ENCODE measurements at places on chromosomes 5 and 9.

GRCh38 chr5:91313757-91314673 is 69.1 kb downstream of the ARRDC3 start:
- DNase-seq, result peak; percentile 27

GRCh38 chr5:2018390-2018724 is 135.6 kb upstream of the IRX4 start:
- no peak for DNase-seq

- DNase-seq, result no peak
These were observed 213.3 kb downstream of the MAN2A1 start for GRCh38 chr5:109903061-109903460.

DNA sequence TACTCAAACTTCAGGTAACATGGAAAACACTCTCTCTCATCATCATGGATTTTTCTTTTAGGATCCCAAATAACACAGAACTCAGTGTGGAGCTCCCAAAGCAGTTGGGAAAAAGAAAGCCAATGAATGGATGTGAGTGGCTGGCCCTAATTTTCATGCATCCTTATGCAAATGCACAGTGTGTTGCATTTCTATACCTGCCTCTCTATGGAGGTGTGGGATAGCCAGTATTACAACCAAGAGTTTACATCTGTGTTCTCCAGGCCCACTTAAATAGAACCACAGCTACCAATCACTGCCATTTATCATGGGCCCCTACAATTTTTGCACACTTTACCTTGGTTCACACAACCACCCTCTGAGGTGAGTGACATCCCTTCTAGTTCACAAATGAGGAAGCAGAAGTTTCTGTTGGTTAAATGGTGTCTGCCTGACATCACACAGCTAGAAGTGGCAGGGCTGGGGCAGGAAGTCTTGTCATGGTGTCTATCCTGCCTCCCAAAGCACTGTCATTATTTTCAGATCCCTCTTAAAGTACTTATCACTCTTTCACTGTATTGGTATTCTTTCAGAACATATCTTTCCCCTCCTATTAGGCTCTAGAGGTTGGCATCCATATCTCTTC is 17.3 kb downstream of the MAMDC2 start:
- no peak for DNase-seq

DNA sequence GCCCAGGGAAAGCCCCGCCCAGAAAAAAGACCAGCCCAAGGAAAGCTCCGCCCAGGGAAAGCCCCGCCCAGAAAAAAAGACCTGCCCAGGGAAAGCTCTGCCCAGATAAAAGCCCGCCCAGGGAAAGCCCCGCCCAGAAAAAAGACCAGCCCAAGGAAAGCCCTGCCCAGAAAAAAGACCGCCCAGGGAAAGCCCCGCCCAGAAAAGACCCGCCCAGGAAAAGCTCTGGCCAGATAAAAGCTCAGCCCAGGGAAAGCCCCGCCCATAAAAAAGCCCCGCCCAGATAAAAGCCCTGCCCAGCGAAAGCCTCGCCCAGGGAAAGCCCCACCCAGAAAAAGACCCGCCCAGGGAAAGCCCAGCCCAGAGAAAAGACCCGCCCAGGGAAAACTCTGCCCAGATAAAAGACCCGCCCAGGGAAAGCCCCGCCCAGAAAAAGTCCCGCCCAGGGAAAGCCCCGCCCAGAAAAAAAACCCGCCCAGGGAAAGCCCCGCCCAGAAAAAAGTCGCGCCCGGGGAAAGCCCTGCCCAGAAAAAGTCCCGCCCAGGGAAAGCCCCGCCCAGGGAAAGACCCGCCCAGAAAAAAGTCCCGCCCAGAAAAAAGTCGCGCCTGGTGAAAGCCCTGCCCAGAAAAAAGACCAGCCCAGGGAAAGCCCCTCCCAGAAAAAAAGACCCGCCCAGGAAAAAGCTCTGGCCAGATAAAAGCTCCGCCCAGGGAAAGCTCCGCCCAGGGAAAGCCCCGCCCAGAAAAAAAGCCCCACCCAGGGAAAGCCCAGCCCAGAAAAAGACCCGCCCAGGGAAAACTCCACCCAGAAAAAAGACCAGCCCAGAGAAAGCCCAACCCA is 11.9 kb downstream of the GRIN1 start:
- DNase-seq, result no peak

DNA sequence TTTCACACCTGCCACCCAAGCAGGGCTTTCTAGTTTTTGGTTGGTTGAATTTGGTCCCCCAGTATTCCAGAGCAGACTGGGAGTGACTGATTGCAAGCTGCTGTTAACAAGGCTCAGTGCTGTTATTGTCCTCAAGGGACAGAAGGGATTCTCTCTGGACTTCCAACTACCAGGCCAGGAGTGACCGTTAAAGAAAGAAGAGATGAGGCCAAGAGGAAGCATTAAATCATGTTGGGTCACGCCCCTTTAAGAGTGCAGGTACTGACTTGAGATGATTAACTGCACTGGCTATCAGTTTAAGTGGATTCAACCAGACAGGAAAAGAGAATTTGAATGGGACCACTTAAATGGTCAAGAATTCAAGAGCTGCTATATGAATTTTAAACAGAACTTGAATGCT is 220.8 kb upstream of the PCSK5 start:
- DNase-seq, result no peak

GRCh38 chr5:14267166-14267838 is 124.2 kb downstream of the TRIO start:
- DNase-seq, result no peak

GRCh38 chr9:27426511-27427271 is 97.4 kb upstream of the IFNK start:
- no peak for DNase-seq

DNA sequence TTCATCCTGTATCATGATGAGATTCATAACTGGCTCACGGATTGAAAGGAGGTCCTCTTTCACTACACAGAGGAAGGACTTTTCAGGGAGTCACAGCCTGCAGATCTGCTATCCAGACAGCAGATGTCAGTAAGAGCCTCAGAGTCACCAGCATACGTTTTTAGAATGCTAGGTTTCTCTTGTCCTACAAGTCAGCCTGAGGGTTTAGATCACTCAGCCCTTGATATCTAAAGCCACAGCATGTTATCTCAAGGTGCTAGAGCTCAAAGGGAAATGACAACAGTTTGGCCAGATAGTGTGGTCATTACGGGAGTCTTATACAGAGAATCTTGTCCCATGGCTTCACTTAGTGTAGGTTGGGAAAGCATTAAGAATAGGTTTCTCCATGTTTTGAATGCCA is 30.9 kb upstream of the SLC46A2 start:
- no peak for DNase-seq

GRCh38 chr5:56088967-56089829 is 94.4 kb upstream of the IL6ST start:
- DNase-seq, result no peak

DNA sequence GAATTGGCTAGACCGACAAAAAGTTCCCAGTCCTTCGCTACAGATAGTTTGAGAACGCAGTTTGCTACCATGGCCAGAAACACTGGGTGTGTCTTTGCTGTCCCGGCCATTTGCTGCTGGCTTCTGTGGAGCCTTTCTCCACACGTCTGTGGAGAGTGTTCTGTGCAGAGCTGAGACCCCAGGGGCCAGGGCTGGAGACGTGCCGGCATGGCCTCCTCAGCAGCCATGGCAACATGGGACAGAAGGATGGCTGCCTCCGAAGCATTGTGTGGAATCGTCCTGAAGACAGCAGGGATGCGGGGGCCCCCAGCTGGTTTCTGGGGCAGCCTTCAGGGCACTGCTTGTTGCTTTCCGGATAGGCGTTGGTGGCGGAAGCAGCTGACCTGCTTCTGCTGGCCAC is 142.8 kb downstream of the GADD45G start:
- no peak for DNase-seq

- DNase-seq, result no peak
These were observed 56.0 kb upstream of the RARS1 start for GRCh38 chr5:168430296-168430695.

GRCh38 chr5:130762031-130762430 is 403.0 kb downstream of the HINT1 start:
- DNase-seq, result no peak

- DNase-seq, result no peak
These were observed 9.5 kb downstream of the SLC35A4 start for GRCh38 chr5:140574165-140574564.

DNA sequence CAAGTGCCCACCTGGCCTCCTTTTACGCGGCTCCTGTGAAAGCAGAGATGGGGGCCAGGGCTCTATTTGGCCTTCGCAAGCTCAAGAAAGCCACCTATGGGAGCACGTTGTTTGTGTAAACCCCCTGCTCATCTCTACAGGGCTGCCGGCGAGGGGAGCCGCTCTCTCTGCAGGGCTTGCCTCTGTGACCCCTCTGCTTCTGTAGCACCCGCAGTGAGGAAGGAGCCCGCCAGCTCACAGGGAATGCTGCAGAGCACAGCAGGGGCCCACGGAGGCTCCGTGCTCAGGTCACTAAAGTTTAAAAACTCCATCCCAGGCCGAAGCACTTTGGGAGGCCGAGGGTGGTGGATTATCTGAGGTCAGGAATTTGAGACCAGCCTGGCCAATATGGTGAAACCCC is 376.8 kb downstream of the IRX2 start:
- no peak for DNase-seq

DNA sequence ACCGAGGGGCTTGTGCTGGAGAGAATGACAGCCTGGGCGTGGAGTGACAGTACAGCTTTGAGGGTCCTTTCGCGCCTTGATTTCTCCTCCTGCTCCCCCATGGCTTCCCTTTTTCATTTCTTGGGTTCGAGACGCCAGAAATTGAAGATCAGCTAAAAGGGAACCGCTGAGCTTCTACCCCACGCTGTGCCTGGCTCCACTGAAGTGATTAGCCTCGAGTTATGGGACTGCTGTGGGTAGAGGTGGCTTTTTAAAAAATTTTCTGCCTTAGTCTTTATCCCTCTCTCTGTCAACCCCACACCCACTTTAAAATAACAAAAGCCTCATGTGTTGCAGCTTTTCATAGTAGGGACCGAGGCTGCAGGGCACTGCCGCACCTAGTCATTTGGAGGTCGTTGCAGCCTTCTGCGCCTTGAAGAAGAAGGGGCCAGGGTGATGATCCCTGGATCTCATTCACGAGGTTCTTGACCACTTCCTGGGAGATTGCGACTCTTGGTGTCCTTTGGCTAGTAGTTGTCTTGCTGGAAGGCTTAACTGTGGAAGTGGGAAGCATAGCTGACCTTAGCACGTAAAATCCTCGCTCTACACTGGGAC is 603 bp downstream of the PPIP5K2 start:
- DNase-seq, result no peak

GRCh38 chr5:80282054-80282453 is 26.2 kb upstream of the SERINC5 start:
- no peak for DNase-seq

- DNase-seq, result no peak
These were observed 1.6 kb upstream of the ARAP3 start for GRCh38 chr5:141683596-141684141.

GRCh38 chr9:128845186-128845931 is 15.8 kb upstream of the SPOUT1 start:
- no peak for DNase-seq

- no peak for DNase-seq
These were observed 6.0 kb downstream of the MRPS2 start for GRCh38 chr9:135506327-135507103.

DNA sequence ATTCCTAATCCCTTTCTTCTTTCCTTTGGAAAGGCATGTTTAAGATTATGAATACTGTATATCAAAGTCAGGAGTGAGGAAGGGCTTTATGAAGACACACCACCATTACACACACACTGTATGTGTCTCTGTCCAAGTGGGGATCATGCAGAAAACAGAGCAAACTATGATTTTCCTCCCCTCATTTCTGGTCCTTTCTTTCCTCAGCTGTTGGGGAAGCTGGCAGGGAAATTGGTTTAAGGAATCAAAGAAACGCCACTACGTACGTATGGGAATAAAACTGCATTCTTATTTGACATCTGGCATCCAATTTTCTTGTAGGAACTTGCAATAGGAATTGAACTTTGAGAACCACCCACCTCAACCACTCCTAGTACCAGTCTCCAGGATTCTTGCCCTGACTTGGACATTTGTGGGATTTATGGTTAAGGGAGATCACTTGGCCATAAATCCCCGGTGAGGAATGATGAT is 125.8 kb downstream of the PDE4D start:
- no peak for DNase-seq

GRCh38 chr9:3809724-3810123 is 283.9 kb upstream of the RFX3 start:
- DNase-seq, result no peak

DNA sequence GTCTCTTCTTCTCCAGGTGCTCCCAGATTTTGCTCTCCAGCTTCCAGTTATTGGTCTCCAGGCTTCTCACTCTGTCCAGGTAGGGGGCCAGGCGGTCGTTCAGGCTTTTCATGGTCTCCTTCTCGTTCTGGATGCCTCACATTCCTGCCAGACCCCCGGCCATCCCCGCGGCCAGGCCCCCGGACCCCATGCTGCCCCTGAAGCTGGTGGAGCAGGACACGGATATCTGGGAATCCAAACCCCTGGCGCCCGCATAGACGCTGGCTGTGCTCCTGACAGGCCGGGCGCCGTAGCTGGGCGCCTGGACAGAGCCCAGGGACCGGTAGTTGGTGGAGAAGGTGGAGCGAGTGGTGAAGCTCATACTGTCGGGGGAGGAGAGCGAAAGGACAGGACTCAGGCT is 534.4 kb upstream of the TLE4 start:
- DNase-seq, result no peak

GRCh38 chr5:157148734-157149615 is 6.3 kb upstream of the MED7 start:
- DNase-seq, result peak; percentile 43

- no peak for DNase-seq
These were observed 64.5 kb downstream of the NSUN2 start for GRCh38 chr5:6568383-6568782.

- no peak for DNase-seq
These were observed 1115.5 kb downstream of the DTWD2 start for GRCh38 chr5:117872798-117873368.

GRCh38 chr9:134509281-134509680 is 132.3 kb upstream of the COL5A1 start:
- no peak for DNase-seq

GRCh38 chr9:132192728-132193127 is 30.9 kb downstream of the NTNG2 start:
- no peak for DNase-seq

DNA sequence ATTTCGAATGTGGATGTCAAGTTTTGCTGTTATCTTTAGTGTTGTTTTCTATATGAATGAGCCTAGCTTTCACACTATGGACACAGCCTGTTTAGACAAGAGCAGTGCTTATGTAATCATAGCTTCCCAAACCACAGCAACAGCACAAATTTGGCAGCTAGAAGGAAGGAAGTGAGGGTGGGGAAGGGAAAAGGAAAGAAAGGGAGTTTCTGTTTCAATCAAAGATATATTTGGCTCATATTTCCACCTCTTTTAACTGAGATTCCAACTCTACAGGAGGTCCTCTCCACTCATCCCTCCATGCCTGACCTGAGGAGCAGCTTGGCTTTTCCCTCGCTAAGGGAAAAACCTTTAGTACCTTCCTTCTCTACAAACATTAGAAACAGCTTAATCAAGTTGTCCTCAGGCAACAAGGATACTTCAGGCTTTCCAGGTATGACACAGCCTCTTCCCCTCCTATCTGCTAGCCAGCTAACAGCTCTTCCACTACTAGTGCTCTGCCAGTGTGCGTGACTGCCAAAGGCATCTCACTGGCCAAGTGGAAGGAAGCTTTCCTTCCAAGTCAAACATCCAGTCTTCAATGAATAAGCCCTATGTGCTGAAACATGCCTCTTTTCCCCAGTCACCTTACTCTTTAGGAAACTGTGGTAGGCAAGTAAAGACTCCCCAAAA is 268.6 kb upstream of the PTGER4 start:
- no peak for DNase-seq

GRCh38 chr9:23635276-23635675 is 190.8 kb downstream of the ELAVL2 start:
- no peak for DNase-seq

GRCh38 chr9:122159925-122160246 is 178 bp downstream of the MORN5 start:
- DNase-seq, result no peak

- DNase-seq, result no peak
These were observed 180.8 kb downstream of the RGS3 start for GRCh38 chr9:113644321-113644720.

All from stimulated activated CD8-positive, alpha-beta memory T cell treated with anti-CD3 and anti-CD28 coated beads, Interleukin-15, amount 100 ng/mL, for 24 hours (primary cell).